ENCODE measurements at places on chromosomes 13 and 19. TPM values are rescaled to one million over a fixed set of nuclear protein-coding genes. Genes with fewer than 3 reads are reported as not detected.
A peak's percentile ranks its signal among the peaks of the same experiment; 100 is the strongest.

The PEAK3 gene
- total RNA-seq: not detected

The FTL gene
- total RNA-seq: 1,111 TPM

The CCDC106 gene
- 6.3 TPM for total RNA-seq

The F2RL3 gene
- total RNA-seq: not detected

The LYPD5 gene
- 1.2 TPM for total RNA-seq

The DAND5 gene
- total RNA-seq: 0.25 TPM

The ADAMTS10 gene
- 4.5 TPM for total RNA-seq

GRCh38 chr19:41325947-41326706 is 16.2 kb downstream of the CCDC97 start:
- peak; percentile 67 for DNase-seq
- peaks cover 35% of the 10 kb centered on the region for H3K36me3 ChIP-seq
- H3K27ac ChIP-seq: peak overlapping the region; percentile 92
- H3K4me3 ChIP-seq: peak overlapping the region; percentile 64
- H3K27me3 ChIP-seq: no peaks in the 10 kb centered on the region

GRCh38 chr13:111919286-111919685 is 147.7 kb upstream of the SOX1 start:
- H3K27me3 ChIP-seq: peaks cover 4% of the 10 kb centered on the region
- no peak overlapping the region for H3K4me3 ChIP-seq
- no peaks in the 10 kb centered on the region for H3K4me1 ChIP-seq

DNA sequence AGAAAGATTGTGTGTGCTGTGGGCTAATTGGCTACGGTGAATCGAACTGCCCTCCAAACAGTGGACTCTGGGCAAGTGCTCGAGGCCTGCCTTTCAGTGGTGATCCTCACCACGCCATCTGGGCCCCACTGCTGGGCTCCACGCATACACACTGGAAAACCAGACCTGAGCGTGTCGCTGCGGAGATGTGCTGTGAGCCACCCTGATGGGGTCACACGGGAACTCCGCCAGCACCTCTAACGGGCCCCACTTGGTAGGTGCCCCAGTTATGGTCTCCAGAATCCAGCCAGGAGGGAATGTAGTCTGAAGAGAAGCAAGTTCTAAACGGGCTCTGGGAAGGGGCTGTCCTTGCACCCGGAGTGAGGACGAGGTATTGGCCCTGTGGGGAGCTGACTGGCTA is 39.3 kb downstream of the C13orf46 start:
- H3K4me1 ChIP-seq: peaks cover 11% of the 10 kb centered on the region
- no peak for DNase-seq
- no peaks in the 10 kb centered on the region for H3K36me3 ChIP-seq
- no peaks in the 10 kb centered on the region for H3K27me3 ChIP-seq
- no peak overlapping the region for H3K27ac ChIP-seq
- no peak overlapping the region for H3K4me3 ChIP-seq

GRCh38 chr19:2720777-2721569 is at the start of gene DIRAS1:
Gene DIRAS1 (minus strand): TSS chr19:2721372. CDS start chr19:2717806, 3,566 bp downstream.
- peaks cover 20% of the 10 kb centered on the region for H3K27me3 ChIP-seq
- H3K36me3 ChIP-seq: no peaks in the 10 kb centered on the region
- peak within 1 kb of the TSS; percentile 35 for H3K4me3 ChIP-seq
- DNase-seq: no peak
- no peak within 1 kb of the TSS for H3K27ac ChIP-seq
- H3K4me1 ChIP-seq: peaks cover 3% of the 10 kb centered on the region

DNA sequence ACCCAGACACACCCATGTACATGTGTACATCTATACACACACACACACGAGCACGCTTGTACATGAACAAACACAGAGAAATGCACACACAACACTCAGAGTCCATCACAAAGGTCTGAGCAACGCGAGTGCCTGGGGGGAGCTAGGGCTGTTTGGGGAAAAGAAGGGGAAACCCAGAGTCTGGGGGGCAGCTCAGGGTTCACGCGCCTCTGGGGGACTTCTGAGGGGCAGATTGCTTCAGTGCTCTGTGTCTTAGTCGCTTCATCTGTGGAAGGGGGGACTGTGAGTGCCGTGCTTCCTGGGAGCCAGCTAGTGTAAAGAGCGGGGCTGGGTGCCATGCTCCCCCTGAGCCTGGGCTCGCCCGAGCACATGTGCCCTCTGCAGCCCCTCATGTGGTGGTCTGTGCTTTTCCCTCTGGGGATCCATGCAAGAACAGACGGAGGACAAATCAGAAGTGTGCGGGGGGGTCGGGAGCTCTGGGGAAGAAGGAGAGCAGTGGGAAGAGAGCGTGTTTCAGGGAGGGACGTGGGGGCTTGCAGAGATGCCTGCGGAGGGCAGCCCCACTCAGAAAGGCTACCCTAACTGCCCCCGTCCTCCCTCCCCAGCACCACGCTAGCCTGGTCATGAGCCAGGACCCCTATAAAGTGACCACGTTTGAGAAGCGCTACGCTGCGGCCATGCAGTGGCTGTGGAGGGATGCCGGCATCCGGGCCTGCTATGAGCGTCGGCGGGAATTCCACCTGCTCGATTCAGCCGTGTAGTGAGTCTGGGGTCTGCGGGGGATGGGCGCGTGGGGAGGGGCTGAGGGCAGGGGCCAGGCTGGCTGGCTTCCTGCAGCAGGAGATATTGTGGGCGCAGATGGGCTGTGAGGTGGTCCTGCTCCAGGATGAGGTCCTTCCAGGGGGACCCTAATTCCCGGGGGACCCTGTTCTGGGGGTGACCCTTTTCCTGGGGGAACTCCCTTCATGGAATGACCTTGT is 14.0 kb downstream of the GNA15 start:
- H3K4me3 ChIP-seq: no peak overlapping the region
- H3K27ac ChIP-seq: no peak overlapping the region
- peaks cover 5% of the 10 kb centered on the region for H3K4me1 ChIP-seq
- peaks cover 10% of the 10 kb centered on the region for H3K36me3 ChIP-seq

GRCh38 chr13:28094306-28094705 is 6.1 kb downstream of the FLT3 start:
- H3K4me3 ChIP-seq: no peak overlapping the region
- DNase-seq: no peak
- no peaks in the 10 kb centered on the region for H3K36me3 ChIP-seq
- H3K27ac ChIP-seq: no peak overlapping the region
- H3K27me3 ChIP-seq: peaks cover 29% of the 10 kb centered on the region
- H3K4me1 ChIP-seq: peaks cover under 1% of the 10 kb centered on the region

DNA sequence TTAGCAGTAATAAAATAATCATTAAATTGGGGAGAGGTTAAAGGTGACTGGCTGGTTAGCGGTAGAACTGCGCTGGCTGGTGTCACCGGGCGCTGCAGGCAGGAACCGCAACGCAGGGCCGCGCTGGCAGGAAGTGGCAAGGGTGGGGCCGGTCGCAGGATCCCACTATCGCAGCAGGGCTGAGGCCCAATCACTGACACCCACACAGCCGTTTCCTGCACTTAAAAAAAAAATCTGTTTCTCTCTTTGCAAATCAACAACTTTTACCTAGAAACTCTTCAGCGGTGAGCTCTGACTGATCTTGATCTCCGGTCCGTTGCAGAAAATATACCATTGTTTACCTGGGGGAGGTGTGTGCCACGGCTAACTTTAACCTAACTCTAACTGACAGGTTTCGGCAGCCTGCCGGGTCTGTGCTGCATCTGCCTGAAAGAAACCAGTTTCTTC is 46.9 kb downstream of the KLF2 start:
- DNase-seq: peak; percentile 92
- H3K4me1 ChIP-seq: peaks cover 46% of the 10 kb centered on the region
- H3K36me3 ChIP-seq: peaks cover 23% of the 10 kb centered on the region
- peak overlapping the region; percentile 22 for H3K4me3 ChIP-seq

DNA sequence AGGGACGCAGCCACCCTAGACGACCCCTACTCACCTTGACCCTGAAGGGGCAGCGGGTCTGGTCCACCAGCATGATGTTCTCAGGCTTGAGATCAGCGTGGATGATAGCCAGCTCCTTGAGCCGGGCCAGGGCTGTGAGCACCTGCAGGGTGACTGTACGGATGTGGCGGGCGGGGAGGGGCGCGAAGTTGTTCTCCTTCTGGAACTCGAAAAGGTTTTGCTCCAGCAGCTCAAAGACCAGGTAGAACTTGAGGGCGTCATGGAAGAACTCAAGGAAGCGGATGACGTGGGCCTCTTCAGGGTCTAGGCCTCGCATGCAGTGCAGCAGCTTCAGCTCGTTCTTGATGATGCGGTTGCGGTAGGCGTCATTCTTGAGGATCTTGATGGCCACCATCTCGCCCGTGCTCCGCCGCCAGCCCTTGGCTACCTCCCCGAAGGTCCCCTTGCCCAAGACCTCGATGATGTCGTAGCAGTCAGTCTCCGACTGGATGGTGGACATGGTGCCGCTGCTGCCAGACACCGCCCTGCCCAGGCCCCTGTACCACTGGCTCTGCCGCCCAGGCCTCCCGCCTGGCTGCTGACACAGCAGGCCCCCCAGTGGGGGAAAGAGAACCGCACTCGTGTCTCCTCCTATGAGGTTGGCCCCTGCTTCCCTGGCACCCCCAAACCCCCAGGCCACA is 437 bp downstream of the HIPK4 start:
- no peak for DNase-seq
- H3K36me3 ChIP-seq: no peaks in the 10 kb centered on the region
- no peaks in the 10 kb centered on the region for H3K4me1 ChIP-seq

- H3K27me3 ChIP-seq: no peaks in the 10 kb centered on the region
- peaks cover 16% of the 10 kb centered on the region for H3K36me3 ChIP-seq
- no peak overlapping the region for H3K4me3 ChIP-seq
- no peak for DNase-seq
Observed at GRCh38 chr19:11448410-11448809, 13.0 kb downstream of the PRKCSH start.

DNA sequence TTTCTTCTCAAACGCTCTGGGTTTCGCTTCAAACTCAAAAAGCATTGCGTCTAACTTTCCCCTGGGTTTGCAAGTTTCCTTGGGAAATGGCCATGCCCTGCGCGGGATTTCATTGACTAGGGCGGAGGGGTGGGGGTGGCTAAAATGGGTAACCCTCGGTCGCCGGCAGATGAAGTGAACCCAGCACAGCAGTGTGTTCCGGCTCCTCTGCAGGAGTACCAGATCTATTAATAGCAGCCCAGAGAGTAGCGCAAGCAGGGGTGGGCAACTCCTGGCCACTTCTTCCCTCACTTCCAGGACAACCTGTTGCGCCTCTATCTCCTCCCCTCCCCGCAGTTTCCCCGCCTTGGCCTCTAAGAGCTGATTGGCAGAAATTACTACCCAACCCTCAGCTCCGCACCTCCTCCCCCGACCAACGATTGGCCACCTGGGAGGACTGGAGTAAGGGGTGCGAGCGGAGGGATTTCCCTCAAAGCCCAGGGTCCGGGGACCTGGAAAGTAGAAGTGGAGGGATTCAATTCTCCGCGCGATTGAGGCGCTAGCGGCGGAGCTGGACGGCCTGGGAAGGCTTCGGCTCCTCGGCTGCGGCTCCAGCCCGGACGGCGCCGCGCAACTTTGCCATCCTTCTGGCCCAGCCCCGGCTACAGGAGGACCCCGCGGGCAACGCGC is at the start of gene FREM2:
TSS of gene FREM2 (plus strand) at position 501 of the 669 bp plus-strand sequence. CDS start 268 bp downstream, outside the sequence.
- H3K27me3 ChIP-seq: peaks cover 19% of the 10 kb centered on the region
- DNase-seq: no peak
- no peaks in the 10 kb centered on the region for H3K4me1 ChIP-seq
- no peaks in the 10 kb centered on the region for H3K36me3 ChIP-seq
- H3K4me3 ChIP-seq: peak within 1 kb of the TSS; percentile 3

DNA sequence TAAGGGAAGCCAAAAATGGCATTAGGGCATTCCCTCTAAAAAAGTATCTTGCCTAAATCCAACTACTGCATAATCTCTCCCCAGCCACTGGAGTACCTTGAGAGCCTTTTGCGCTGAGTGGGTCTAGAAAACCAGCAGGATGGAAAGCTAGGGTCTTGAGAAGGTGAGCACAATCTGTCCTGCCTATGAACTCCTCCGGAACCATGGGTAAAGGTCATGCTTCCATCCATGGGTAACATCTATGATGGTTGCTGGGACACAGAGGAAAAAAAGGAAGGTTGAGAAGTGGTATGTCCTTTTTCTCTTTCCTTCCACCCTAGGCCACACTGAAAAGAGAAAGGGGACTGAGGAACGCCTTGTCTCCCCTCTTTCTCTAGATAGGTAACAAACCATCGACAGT is 52.4 kb downstream of the ZNF676 start:
- no peaks in the 10 kb centered on the region for H3K4me1 ChIP-seq
- no peak overlapping the region for H3K27ac ChIP-seq
- H3K4me3 ChIP-seq: no peak overlapping the region
- peak; percentile 4 for DNase-seq

GRCh38 chr13:72379581-72379980 is 347.8 kb downstream of the MZT1 start:
- no peaks in the 10 kb centered on the region for H3K36me3 ChIP-seq
- H3K27ac ChIP-seq: no peak overlapping the region
- no peak overlapping the region for H3K4me3 ChIP-seq
- H3K27me3 ChIP-seq: no peaks in the 10 kb centered on the region
- no peaks in the 10 kb centered on the region for H3K4me1 ChIP-seq
- DNase-seq: no peak

GRCh38 chr13:36787181-36787580 is 31.8 kb upstream of the RFXAP start:
- DNase-seq: no peak
- H3K27me3 ChIP-seq: peaks cover 21% of the 10 kb centered on the region
- H3K27ac ChIP-seq: no peak overlapping the region
- no peaks in the 10 kb centered on the region for H3K36me3 ChIP-seq
- H3K4me3 ChIP-seq: no peak overlapping the region
- H3K4me1 ChIP-seq: no peaks in the 10 kb centered on the region

- no peak overlapping the region for H3K4me3 ChIP-seq
- H3K36me3 ChIP-seq: no peaks in the 10 kb centered on the region
- H3K4me1 ChIP-seq: peaks cover 7% of the 10 kb centered on the region
- H3K27me3 ChIP-seq: no peaks in the 10 kb centered on the region
Observed at GRCh38 chr19:19554074-19555023, 16.3 kb downstream of the CILP2 start.

GRCh38 chr13:98941126-98941525 is 36.7 kb downstream of the DOCK9 start:
- peaks cover 11% of the 10 kb centered on the region for H3K4me1 ChIP-seq
- H3K27me3 ChIP-seq: no peaks in the 10 kb centered on the region
- peaks cover 6% of the 10 kb centered on the region for H3K36me3 ChIP-seq
- no peak overlapping the region for H3K27ac ChIP-seq
- no peak for DNase-seq
- H3K4me3 ChIP-seq: no peak overlapping the region

DNA sequence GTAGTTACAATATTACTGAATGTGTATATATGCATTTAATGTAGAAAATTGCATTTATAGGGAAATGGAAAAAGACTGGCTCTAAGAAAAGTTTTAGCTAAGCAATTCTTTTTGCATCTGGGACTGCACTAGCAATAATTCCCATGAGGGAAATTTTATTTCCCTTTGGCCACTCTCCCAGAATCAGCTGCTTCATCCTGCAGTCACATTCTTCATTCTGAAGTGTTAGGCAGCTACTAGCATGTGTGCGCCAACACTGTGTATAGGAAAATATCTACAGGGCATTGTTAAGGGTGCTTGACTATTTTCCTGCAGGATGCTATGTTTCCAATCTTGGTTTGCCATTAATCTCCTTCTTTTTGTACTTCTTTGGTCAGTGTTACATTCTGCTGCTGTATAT is 312.8 kb upstream of the PCDH20 start:
- DNase-seq: no peak
- no peak overlapping the region for H3K4me3 ChIP-seq
- H3K36me3 ChIP-seq: no peaks in the 10 kb centered on the region
- no peak overlapping the region for H3K27ac ChIP-seq

GRCh38 chr13:40984668-40985366 is 34.3 kb downstream of the ELF1 start:
- H3K4me1 ChIP-seq: peaks cover 64% of the 10 kb centered on the region
- peak overlapping the region; percentile 94 for H3K27ac ChIP-seq
- peak overlapping the region; percentile 70 for H3K4me3 ChIP-seq
- H3K27me3 ChIP-seq: no peaks in the 10 kb centered on the region
